ENCODE measurements at places on chromosomes 2 and 18.

GRCh38 chr2:232028071-232028470 is 66.6 kb downstream of the DIS3L2 start:
- DNase-seq = no peak

DNA sequence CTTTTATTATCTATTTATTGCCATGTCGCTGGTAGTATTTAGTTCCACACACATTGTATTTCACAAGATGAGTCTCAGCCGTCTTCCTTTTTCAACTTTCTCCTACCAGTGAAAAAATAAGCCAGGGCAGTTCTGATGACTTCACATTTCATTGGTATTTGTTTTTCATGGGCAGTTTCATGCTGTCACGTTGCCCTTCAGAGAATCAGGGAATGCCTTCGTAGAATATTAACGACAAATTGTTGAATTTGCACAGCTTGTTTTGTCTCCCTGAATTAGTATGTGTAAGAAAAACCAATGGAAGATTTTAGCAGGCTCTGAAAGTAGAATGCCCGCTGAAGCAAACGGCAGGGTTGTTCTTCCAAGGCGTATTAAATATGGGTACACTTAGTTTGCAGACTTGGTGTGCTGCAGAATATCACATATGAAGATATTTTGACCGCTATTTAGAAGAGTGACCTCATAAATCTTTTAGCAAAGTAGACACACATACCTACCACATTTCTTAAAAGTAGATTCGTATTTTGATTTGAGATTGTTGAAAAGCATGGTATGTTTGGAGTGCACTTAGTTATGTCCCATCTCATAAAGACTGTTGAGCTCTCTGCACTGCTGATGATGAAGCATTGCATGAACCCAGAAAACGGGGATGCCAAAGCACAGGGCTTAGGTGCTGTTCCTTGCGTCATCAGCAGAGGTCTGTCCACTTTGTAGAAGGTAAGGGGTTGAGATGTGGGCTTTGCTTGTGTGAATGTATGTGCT is 2.9 kb downstream of the NEDD4L start:
- DNase-seq = no peak

DNA sequence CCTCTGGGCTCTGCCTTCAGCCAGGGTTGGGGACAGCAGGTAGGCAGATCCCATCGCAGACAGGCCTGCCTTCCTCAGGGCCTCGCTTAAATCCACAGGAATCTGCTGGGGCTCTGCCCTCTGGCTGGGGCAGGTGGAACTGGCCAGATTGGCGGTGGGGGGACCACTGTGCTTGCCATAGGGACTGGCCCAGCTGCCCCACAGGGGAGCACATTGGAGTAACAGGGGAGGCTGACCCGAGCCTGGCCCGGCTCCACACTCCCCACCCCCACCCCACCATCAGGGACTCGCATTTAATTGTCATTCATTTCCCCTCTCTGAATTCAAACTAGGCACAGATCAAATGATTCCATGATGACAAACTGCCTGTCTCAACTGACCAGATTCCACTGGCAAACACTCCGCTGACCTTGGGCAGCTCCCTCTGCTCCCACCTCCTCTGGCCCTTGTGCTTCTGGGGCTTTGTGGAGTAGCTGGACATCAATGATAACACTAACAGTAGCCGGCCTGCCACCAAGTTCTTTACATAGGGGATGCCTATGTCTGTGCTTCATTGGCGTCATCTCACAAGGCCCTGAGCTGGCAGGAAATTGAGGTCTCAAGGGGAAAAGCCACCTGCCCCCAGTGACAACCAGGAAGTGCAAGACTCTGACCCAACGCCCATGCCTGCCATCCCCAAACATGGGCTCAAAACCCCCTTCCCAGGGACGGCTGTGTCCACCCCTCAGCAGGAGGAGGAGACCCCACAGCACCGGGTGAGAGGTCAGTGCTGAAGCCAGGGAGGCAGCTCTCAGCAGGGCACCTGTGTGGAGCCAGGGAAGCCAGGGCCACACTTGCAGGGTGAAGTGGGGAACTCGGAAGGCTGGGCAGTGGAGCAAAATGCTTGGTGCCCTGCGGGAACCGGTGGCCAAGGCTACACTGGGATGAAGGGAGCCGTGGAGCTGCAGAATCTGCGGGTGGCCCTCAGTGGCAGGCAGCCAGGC is 2.1 kb upstream of the B3GNT7 start:
- no peak for DNase-seq

DNA sequence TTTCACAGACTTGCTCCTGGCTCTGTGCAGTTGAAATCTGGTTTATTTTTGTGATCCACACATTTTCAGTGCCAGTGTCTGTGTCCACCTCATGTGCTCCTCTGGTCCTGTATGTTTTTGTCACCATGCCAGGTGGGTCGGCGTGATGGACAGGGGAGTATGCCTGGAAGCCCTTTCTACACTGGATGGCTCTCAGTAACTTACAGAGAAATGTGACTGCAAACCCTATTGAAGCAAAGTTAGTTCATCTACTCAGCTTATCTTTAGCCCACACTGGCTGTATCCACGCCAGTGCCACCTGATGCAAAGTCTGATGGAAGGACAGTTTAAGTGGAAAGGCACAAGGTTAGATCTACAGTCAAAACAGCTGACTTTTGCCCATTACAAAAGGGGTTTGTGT is 4.3 kb downstream of the IMPA2 start:
- DNase-seq = no peak

DNA sequence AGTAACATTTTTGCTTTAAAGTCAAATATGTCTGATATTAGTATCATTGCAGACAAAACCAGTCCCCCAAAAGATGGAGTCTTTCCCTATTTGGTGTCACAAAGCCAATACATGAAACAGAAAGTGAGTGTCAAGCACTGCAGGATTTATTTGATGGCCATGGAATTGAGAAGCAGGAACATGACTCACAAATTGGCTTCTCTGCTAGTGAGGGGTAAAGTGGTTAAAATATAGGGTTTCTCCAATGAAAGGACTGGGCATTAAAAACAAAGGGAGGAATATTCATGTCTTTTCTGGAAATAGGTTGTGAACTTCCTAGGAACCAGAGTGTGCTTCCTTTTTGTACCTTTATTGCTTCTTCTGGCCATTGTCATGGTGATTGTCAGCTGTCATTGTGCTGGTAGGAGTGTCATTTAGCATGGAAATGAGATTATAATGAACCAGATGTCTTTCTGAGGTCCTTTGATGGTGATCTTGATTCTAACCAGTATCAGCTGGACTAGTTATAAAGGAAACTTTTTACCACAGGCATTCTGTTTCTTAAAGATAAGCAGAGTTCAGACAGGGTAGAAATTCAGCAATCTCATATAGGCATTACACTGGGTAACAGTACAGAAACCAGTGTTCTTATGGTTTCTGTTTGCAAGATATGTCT is 4.1 kb downstream of the REG1B start:
- no peak for DNase-seq

GRCh38 chr2:3741867-3742602 is 38.7 kb downstream of the DCDC2C start:
- DNase-seq = no peak

GRCh38 chr2:198873503-198874471 is 584.0 kb downstream of the SATB2 start:
- DNase-seq = no peak

DNA sequence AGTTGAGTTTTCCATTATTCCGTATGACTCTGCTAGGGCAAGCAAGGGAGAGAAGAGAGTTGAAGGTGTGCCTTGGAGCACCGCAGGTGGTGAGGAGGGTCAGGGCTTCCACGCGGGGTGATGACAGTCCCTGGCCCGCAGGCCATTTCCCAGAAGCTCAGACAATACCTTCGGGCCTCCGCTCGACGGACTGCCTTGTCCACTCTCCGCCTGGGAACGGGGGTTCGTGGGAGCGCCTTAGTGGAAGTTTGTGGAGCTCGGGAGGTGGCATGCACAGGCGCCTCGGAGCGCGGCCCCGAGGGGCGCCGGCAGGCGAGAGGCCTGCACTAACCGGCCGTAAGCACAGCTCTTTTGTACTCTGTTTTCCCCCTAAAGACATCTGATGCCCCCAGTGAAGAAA is 69.8 kb downstream of the ARHGEF33 start:
- DNase-seq = no peak

GRCh38 chr2:201697899-201698298 is 545 bp downstream of the MPP4 start:
- no peak for DNase-seq

Data from activated gamma-delta T cell (primary cell).